ENCODE measurements at places on chromosomes 7 and 10.

GRCh38 chr7:137850972-137851945, 4.5 kb upstream of the DGKI start:
- no peak overlapping the region for H3K27ac ChIP-seq
- no peak overlapping the region for H3K4me3 ChIP-seq
- H3K27me3 ChIP-seq, result peaks cover 37% of the 10 kb centered on the region
- H3K4me1 ChIP-seq, result peaks cover 8% of the 10 kb centered on the region

GRCh38 chr10:51074238-51075028, at the start of gene PRKG1:
PRKG1 (plus strand) TSS chr10:51074487.
- H3K36me3 ChIP-seq, result no peaks in the 10 kb centered on the region
- H3K4me3 ChIP-seq, result peak within 1 kb of the TSS; percentile 81
- peaks cover 27% of the 10 kb centered on the region for H3K4me1 ChIP-seq
- H3K27me3 ChIP-seq, result peaks cover 5% of the 10 kb centered on the region
- peak; percentile 81 for DNase-seq
- no peak within 1 kb of the TSS for H3K27ac ChIP-seq

GRCh38 chr10:89032141-89032891, 41.7 kb downstream of the FAS start:
- H3K4me3 ChIP-seq, result peak overlapping the region; percentile 16
- no peak overlapping the region for H3K27ac ChIP-seq
- no peaks in the 10 kb centered on the region for H3K36me3 ChIP-seq
- H3K27me3 ChIP-seq, result no peaks in the 10 kb centered on the region
- peaks cover 30% of the 10 kb centered on the region for H3K4me1 ChIP-seq

- no peak overlapping the region for H3K4me3 ChIP-seq
- DNase-seq, result no peak
- no peaks in the 10 kb centered on the region for H3K36me3 ChIP-seq
- peaks cover 2% of the 10 kb centered on the region for H3K27me3 ChIP-seq
- no peaks in the 10 kb centered on the region for H3K4me1 ChIP-seq
- no peak overlapping the region for H3K27ac ChIP-seq
Measured at GRCh38 chr7:104486931-104487330, 158.5 kb downstream of the LHFPL3 start.

DNA sequence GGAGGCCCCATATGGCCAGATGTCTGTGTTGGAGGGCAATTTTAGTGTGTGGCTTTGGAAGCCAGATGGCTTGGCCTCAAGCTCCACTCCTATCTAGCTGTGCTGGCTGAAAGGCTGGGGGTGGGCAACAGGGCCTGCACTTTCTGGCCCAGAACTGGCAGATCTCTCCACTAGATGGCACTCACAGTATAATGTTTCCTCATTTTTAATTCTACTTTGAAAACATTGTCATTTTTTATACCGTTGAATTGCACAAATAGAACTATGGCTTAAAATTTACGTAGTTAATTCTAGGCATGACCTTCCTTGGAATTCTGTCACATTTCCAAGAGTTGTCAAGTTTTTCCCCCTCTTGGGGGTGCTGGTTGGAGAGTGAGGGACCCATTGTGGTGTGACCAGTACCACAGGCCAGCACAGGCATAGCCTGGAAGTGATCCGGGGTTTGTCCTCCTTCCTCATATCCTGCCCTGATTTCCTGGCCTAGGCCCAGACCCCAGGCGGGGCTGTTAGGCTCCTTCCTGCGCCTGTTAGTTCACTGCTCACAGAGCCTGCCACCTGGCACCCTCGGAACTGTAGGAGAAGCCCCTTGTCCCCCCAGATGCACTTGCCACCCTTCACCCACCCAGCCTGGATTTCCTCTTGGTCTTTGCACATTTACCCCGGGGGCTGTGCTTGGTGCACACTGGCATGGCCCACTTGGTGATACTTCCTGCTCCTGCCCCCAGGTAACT, 52.8 kb downstream of the ARHGAP22 start:
- no peaks in the 10 kb centered on the region for H3K27me3 ChIP-seq
- peaks cover 8% of the 10 kb centered on the region for H3K4me1 ChIP-seq
- peak; percentile 66 for DNase-seq
- no peak overlapping the region for H3K27ac ChIP-seq

DNA sequence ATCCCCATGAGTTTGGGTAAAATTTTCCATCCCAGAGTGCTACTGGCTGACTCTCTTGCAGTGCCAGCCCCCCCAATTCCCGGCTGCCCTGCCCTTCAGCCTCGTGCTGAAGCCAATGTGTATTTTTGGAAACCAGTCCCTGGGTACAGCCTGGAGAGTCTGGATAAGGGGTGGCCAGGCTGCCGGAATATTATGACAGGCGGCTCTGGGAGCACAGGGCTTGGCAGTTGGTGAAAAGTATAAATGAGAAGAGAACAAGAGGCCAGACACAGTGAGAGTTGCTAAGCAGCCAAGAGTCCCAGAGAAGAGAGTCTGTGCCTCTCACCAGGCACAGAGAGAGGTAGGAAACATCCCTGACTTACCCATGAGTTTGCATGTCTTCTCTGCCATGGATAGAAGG, 53.6 kb downstream of the TMEM130 start:
- no peak for DNase-seq
- no peak overlapping the region for H3K4me3 ChIP-seq
- no peaks in the 10 kb centered on the region for H3K4me1 ChIP-seq
- no peak overlapping the region for H3K27ac ChIP-seq

- DNase-seq, result no peak
- H3K4me1 ChIP-seq, result peaks cover 13% of the 10 kb centered on the region
- H3K27ac ChIP-seq, result no peak overlapping the region
- H3K27me3 ChIP-seq, result no peaks in the 10 kb centered on the region
- no peaks in the 10 kb centered on the region for H3K36me3 ChIP-seq
- no peak overlapping the region for H3K4me3 ChIP-seq
Measured at GRCh38 chr7:135905355-135905754, 71.8 kb downstream of the MTPN start.

GRCh38 chr10:78218798-78219490, 185.3 kb downstream of the RPS24 start:
- peaks cover 15% of the 10 kb centered on the region for H3K4me1 ChIP-seq
- DNase-seq, result no peak
- H3K27me3 ChIP-seq, result no peaks in the 10 kb centered on the region
- H3K36me3 ChIP-seq, result no peaks in the 10 kb centered on the region

- no peak overlapping the region for H3K4me3 ChIP-seq
- H3K27me3 ChIP-seq, result no peaks in the 10 kb centered on the region
- peaks cover 5% of the 10 kb centered on the region for H3K4me1 ChIP-seq
- no peak for DNase-seq
Measured at GRCh38 chr10:67852761-67853160, 14.8 kb upstream of the DNAJC12 start.

- H3K4me3 ChIP-seq, result no peak overlapping the region
- H3K27me3 ChIP-seq, result no peaks in the 10 kb centered on the region
- H3K36me3 ChIP-seq, result peaks cover 49% of the 10 kb centered on the region
- H3K4me1 ChIP-seq, result peaks cover 4% of the 10 kb centered on the region
Measured at GRCh38 chr7:5218564-5219360, 28.7 kb downstream of the WIPI2 start.

DNA sequence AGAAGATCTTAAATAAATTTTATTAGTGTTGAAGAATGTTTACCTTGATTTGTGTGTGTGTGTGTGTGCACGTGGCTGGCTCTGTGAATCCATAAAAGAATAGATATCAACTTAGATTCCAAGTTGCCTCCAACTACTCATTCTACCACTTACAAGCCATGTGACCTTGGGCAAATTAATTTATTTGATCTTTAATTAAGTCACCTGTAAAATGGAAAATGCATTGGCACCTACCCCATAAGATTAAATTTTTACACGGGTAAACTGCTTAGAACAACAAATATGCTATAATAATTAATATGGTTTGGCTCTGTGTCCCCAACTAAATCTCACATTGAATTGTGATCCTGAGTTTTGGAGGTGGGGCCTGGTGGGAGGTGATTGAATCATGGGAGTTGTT, 604.9 kb upstream of the NRG3 start:
- H3K4me3 ChIP-seq, result no peak overlapping the region
- H3K4me1 ChIP-seq, result no peaks in the 10 kb centered on the region
- H3K27me3 ChIP-seq, result no peaks in the 10 kb centered on the region
- H3K27ac ChIP-seq, result no peak overlapping the region
- no peaks in the 10 kb centered on the region for H3K36me3 ChIP-seq

GRCh38 chr10:11560076-11560709, 51.3 kb downstream of the USP6NL start:
- H3K36me3 ChIP-seq, result peaks cover 2% of the 10 kb centered on the region
- H3K27ac ChIP-seq, result peak overlapping the region; percentile 27
- peaks cover 17% of the 10 kb centered on the region for H3K4me1 ChIP-seq

DNA sequence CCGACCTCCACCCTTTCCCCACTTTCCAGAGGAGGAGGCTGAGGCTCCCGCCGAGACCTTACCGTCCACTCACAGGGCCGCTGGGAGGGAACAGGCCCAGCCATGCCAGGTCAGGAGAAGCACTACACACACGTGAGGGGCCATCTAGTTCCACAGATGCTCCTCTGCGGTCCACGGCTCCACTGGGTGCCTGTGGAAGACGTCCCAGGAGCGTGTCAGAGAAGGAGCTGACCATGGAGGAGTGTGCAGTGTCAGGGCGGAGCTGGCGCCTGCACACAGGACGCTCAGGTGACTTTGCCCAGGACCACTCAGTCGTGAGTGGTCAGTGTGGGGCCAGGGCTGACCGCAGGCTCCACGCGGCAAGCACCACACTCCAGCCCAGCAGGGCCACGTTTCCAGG, 8.0 kb upstream of the SHH start:
- no peak overlapping the region for H3K27ac ChIP-seq
- no peak for DNase-seq
- no peaks in the 10 kb centered on the region for H3K36me3 ChIP-seq
- no peak overlapping the region for H3K4me3 ChIP-seq

DNA sequence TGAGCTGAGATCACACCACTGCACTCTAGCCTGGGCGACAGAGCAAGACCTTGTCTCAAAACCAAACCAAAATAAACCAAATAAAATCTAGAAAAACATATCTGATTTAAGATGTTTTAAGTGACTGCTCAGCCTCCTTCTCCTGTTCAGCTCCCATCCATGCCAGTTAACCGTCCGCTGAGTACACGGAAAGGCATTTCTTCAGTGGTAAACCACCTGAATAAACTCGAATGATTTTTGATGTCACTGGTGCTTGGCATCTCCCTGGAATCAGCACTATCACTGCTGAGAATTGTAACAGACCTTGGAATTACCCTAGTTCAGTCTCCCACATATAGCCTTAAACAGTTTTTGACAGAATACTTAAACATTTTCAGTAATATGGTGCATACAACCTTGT, 24.1 kb upstream of the NRCAM start:
- no peak for DNase-seq
- no peak overlapping the region for H3K4me3 ChIP-seq
- H3K27ac ChIP-seq, result no peak overlapping the region

- no peak overlapping the region for H3K27ac ChIP-seq
- no peak for DNase-seq
- H3K36me3 ChIP-seq, result no peaks in the 10 kb centered on the region
Measured at GRCh38 chr10:69486922-69487730, 35.9 kb downstream of the TSPAN15 start.

- H3K36me3 ChIP-seq, result peaks cover 3% of the 10 kb centered on the region
- H3K4me3 ChIP-seq, result no peak overlapping the region
- no peaks in the 10 kb centered on the region for H3K4me1 ChIP-seq
Measured at GRCh38 chr10:102537367-102537766, 33.6 kb downstream of the SUFU start.

- no peak for DNase-seq
- H3K27ac ChIP-seq, result no peak overlapping the region
- H3K4me3 ChIP-seq, result no peak overlapping the region
- no peaks in the 10 kb centered on the region for H3K36me3 ChIP-seq
- no peaks in the 10 kb centered on the region for H3K4me1 ChIP-seq
- peaks cover 4% of the 10 kb centered on the region for H3K27me3 ChIP-seq
Measured at GRCh38 chr7:108348913-108349312, 107.3 kb downstream of the NRCAM start.

- peaks cover 32% of the 10 kb centered on the region for H3K36me3 ChIP-seq
- H3K4me1 ChIP-seq, result no peaks in the 10 kb centered on the region
- no peaks in the 10 kb centered on the region for H3K27me3 ChIP-seq
- H3K4me3 ChIP-seq, result no peak overlapping the region
- H3K27ac ChIP-seq, result no peak overlapping the region
Measured at GRCh38 chr7:134992626-134993179, 6.4 kb downstream of the AGBL3 start.

DNA sequence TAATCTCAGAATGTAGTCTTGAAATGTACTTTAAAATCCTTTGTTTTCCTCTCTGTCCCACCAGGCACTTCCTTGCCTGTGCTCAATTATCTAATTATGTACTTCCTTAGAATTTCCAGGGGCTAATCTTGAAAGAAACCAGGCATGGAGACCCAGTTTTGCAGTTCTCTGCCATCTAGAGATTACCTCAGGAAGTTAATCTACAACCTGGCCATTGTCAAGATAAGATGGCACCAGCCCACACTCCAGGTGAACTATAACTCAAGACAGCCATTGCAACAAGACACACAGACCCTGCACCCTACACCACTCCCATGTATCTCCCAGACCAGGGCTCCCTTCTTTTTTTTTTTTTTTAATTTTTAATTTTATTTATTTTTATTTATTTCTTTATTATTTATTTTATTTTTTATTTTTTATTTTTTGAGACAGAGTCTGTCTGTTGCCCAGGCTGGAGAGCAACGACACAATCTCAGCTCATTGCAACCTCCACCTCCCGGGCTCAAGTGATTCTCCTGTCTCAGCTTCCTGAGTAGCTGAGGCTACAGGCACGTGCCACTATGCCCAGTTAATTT, 85.9 kb upstream of the TRIM24 start:
- H3K27me3 ChIP-seq, result no peaks in the 10 kb centered on the region
- H3K36me3 ChIP-seq, result no peaks in the 10 kb centered on the region
- H3K4me1 ChIP-seq, result no peaks in the 10 kb centered on the region
- H3K27ac ChIP-seq, result no peak overlapping the region
- peak; percentile 31 for DNase-seq
- no peak overlapping the region for H3K4me3 ChIP-seq

- H3K27ac ChIP-seq, result no peak overlapping the region
- no peaks in the 10 kb centered on the region for H3K36me3 ChIP-seq
- H3K27me3 ChIP-seq, result peaks cover 14% of the 10 kb centered on the region
Measured at GRCh38 chr7:123580406-123581161, 21.0 kb upstream of the ASB15 start.

GRCh38 chr10:71575451-71575850, 144.1 kb downstream of the C10orf105 start:
- H3K4me1 ChIP-seq, result no peaks in the 10 kb centered on the region
- H3K36me3 ChIP-seq, result no peaks in the 10 kb centered on the region
- no peak overlapping the region for H3K4me3 ChIP-seq
- no peaks in the 10 kb centered on the region for H3K27me3 ChIP-seq

DNA sequence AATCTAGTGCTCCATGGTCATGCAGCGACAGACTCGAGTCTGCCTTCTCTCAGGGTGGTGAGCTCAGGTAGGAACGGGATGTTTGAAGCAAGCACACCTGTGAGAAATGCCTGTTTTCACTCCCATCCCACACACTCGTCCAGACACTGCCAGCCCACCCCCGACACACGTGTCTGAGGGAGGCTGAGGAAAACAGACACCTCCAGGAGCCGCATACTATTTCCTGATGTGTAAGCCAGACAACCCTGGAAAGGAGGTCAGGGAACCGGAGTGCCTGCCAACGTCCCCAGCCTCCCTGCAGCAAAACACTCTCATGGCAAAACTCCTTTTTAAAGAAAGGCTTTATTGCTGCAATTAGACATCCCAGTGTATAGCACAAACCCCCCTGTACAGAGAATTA, 80.2 kb downstream of the ALOX5 start:
- no peaks in the 10 kb centered on the region for H3K4me1 ChIP-seq
- no peak overlapping the region for H3K4me3 ChIP-seq
- no peak overlapping the region for H3K27ac ChIP-seq
- no peaks in the 10 kb centered on the region for H3K27me3 ChIP-seq

GRCh38 chr10:29435809-29436501, 147.1 kb downstream of the LYZL1 start:
- no peaks in the 10 kb centered on the region for H3K27me3 ChIP-seq
- H3K4me3 ChIP-seq, result no peak overlapping the region
- H3K36me3 ChIP-seq, result peaks cover 10% of the 10 kb centered on the region
- no peaks in the 10 kb centered on the region for H3K4me1 ChIP-seq

- peaks cover 68% of the 10 kb centered on the region for H3K4me1 ChIP-seq
- no peak overlapping the region for H3K4me3 ChIP-seq
- no peaks in the 10 kb centered on the region for H3K27me3 ChIP-seq
Measured at GRCh38 chr10:71804077-71804476, 30.8 kb upstream of the VSIR start.
